ENCODE measurements at places on chromosomes 3 and 15.

DNA sequence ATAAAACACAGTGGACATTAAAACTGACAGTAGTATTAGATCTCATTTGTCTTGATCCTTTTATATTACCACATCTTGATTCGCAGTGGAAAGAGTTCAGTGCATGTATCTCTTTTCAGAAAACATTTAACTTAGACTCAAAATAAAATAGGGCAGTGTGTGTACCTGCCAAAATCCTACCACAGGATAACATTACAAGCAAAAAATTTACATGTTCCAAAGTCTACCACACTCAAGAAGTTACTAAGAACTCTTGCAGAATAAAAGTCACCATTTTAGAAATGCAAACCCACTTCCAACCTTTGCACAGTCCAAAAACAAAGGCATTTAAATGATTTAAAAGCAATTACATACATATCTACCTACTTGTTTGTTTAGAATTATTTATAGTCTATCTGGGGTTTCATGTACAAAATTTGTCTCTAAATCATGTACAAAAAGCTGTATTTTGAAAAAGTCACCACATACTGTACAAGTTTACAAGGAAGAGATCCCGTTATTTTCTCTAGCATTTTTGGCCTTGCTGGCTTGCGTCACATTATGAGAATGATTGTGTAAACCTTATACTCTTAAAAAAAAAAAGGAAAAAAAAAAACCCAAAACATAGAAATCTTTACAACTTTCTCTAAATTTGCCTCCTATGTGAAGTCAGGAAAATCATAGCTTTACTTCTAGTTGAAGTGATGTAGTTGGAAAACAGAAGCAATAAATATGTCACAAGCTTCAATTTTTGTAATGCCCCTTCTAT is 153.8 kb downstream of the ADAM10 start:
- DNase-seq: no peak

GRCh38 chr15:74835312-74835823 is 7.6 kb downstream of the ULK3 start:
- DNase-seq: no peak

DNA sequence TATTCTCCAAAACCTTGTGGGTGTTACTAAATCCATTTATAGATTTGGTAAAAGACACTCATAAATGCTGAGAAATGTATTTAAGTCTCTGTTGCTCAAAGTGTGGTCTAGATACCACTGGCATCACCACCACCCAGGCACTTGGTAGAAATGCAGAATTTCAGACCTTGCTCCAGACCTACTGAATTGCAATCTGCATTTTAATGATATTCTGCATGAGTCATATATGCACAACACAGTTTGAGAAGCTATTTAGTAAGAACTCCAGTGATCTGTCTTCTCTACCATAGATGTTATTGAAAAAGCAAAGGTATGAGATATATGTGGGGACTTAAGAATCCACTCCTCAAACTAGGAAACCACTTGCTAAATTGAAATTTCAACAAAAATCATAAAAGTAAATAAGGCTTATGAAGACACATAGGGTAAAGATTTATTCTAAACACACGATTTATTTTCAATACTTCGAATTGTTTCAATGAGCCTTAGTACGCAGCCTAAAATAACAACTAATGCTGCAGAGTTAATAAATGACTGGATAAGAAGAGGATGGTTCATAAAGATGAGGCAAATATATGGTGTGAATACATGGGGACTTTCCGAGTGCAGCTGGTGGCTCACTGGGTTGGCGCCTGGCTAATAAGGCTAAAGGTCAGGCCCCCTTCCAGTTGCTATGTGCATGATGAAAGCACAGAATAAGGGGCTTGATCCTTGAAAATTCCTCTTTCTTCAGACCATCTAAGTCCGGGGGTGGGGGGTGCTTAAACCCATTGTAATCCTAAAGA is 813.3 kb downstream of the NR2F2 start:
- no peak for DNase-seq

GRCh38 chr3:170572665-170573253 is 13.1 kb downstream of the SLC7A14 start:
- DNase-seq: no peak

- DNase-seq: no peak
Observed at GRCh38 chr15:79948095-79948695, 22.8 kb downstream of the BCL2A1 start.

DNA sequence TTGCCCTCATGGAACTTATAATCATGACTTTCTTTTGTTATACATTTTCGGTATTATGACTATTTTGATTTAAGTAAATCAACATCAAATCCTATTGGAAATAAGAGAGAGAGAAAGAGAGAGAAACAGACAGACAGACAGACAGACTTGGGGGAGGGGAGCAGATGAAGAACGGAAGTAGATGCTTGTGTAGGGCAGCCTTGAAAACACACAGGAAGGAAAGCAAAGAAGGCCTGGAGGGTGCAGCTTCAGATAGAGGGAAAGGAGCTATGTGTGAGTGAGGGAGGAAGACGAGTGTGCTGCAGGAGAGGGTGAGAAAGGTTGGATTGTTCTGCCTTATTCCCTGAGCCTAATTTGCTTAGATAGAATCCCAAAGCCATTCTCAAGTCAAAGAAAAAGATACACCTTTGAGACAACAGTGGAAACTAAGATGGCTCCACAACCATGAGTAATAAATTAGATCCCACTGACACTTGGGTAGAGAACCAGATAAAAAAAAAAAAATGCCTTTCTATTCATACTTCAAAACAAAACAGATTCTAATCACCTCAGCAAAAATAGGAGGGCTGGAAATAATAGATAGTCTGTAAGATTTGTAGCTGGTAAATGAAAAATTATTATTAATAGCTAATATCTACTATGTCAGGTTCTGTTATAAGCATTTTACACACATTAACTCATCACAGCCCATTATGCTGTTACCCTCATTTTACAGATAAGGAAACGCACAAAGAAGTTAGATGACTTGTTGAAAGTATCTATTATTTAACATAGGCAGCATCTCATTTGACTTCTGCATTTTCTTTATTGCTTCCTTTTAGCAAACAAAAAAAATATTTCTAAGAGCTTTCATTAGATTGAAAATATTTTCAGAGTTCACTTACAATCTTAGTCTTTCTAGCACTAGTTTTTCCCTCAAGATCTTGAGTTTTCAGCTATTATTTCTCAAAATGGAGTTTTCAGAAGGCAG is 214.1 kb downstream of the TNIK start:
- DNase-seq: no peak

GRCh38 chr3:133999891-134000685 is 29.6 kb downstream of the SLCO2A1 start:
- no peak for DNase-seq

DNA sequence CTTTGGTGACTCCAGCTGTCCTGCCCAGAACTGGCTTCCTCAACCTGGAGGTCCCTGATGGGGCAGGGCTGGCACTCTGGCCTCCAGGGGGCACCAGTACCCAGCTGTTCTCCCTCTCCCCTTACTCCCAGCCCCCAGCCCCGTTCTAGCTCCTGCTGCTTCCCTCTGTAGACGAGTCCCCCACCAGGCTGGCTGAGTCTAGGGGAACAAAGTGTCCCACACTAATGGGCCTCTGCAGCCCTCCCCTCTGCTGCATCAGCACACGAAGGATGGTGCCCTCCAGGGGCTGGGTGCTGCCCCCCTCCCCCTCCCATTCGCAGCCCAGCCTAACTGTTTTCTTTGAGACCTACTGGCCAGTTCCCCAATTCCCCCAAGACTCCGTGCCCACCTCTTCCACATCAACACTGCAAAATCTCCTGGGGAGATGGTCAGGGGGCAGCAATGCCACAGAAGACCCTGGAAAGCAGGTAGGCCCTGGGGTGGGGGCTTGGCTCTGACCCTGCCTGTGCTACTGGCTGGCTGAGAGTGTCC is 4.2 kb downstream of the RHCG start:
- no peak for DNase-seq

- DNase-seq: no peak
Observed at GRCh38 chr15:64070965-64071851, 22.4 kb downstream of the CIAO2A start.

DNA sequence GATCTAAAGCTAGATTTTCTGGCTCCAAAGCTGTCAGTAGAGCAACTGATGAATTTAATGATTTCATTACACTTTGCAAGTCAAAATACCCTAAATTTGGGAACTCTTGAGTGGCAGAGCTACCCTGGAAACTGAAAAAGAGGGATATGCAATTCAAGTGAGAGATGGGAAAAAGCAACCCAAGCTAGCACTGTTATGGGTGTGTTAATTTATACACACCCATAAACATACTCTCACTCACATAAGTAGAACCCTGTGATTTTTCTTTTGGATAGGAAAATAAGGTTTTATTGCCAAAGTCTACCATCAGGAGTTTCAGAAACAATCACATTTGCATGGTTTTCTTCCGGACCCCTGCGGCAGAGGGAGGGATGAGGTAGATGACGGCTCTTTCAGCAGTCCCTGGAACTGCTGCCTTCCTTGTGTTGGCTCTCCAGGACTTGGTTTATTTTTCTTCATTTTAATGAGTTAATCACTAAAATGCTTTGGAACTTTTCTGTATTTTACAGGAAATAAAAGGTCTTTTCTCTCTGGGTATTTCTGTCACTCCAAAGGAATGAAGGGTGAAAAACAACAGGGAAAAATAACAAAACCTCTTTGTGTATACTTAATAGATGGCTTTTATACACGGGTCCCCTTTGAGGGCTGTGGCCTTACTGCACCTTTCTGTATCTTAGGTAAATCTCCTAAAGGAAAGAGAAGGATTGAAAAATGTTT is 63.8 kb downstream of the TTC23 start:
- DNase-seq: no peak

GRCh38 chr3:4731543-4732111 is 238.5 kb downstream of the ITPR1 start:
- no peak for DNase-seq

DNA sequence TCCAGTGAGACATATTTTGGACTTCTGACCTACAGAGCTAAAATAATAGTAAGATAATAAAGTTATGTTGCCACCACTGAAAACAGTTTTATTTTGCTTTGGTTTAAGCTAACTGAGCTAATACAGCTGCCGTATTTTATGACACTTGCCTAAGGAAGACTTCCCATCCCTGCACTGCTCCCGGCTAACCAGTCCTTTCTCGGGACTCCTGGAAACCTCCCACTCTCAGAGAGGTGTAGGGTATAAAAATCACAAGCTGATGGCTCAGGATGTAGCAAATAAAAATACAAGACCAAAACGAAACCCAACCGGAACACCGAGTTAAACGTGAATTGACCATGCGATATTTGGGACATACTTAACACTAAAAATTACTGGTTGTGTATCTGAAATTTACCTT is 448 bp upstream of the KBTBD12 start:
- DNase-seq: no peak

DNA sequence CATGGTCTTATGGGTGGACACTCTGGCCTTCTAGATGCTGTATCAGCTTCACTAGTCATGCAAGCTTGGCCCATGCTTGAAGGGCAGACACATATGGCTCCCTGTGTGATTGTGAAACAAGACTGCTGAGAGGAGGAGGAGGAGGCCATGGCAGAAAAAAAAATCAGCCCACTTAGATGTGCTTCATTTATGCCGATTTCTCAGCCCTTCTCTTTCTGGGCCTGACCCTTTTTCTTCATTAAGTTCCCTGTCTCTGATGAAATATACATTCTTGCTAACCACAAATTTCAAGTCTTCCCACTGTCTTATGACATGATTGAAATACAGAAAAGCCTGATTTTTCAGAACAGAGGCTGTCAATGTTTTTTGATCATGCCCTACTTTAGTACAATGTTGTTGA is 213.0 kb upstream of the FEZF2 start:
- no peak for DNase-seq

DNA sequence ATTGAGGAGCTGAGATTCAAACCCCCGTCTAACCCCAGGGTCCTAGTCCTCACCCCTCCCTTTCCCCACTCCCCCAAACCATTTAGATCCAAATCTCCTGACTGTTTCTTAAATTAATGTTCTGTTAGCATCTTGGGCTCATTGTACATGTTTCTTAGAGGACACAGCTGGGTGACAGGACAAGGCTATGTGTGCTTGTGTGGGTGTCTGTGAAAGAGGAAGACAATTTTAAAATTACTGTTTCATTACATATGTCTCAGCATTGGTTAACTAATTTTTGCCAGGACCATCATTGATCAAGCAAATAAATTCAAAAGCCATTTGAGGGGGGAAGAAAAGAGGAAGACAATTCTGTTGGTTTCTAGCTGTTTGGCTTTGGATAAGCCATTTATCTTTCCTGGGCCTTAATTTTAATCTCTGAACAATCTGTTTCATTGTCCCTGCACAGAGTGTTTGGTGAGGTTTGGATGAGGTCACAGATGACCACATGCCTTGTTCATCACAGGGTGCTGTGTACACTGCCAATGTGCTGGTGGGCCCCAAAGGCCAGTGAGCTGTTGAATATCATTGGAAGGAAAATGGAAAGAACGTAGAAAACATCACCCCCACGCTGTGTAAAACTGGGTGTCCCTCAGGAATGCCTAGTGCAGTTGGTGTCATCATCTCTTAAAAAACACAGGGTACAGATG is 51.9 kb downstream of the RPLP1 start:
- no peak for DNase-seq

DNA sequence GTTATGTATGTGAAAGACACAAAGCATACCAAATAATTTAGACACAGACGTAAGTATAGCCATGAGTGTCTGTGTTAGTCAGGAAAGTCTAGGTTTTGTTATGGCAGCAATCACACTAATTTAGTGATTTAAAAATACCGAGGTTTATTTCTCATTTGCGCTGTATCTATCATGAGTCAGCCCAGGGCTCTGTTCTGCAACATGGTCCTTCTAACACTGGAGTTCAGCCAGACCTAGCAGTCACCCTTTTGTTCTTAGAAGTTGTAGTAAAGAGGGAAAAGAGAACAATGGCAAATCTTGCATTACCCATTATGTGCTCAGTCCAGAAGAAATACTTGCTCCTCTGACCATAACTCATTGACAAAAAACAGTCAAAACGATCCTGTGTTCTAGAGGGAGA is 311.5 kb downstream of the NLGN1 start:
- DNase-seq: no peak

- DNase-seq: no peak
Observed at GRCh38 chr15:99980752-99981151, 247.5 kb upstream of the LYSMD4 start.

DNA sequence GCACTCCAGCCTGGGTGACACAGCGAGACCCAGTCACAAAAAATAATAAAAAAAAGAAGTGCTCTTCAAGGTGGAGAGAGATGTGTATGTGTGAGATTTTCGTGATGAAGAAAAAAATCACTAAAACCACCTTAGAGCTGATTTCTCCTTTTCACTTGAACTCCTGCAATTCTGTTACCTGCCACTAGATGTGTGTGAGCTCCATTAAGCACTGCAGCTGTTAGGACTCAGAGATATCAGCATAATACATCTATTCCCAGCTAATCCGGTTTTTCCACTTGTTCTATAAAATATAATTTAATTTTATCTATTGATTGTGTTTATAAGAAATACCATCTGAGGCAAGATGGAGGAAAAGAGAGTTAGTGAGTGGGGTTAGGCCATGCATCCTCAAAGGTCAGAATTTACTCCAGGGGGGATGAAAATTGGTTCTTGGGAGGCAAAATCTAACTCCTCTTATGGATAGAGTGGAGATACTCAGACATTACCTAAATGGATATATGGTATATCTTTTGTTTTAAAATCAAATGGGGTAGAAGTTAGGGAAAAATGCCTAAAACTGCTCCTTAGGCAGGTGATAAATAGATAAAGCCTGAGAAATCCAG is 152.7 kb downstream of the IL20RB start:
- no peak for DNase-seq
